ENCODE measurements at places on chromosomes 3 and 15.
A peak's percentile ranks its signal among the peaks of the same experiment; 100 is the strongest.

- DNase-seq: no peak
These were observed 5.4 kb upstream of the RFX7 start for GRCh38 chr15:56249092-56249491.

- no peak for DNase-seq
These were observed 98.8 kb downstream of the SEC22A start for GRCh38 chr3:123300583-123300982.

- DNase-seq: no peak
These were observed 208.9 kb downstream of the ROBO1 start for GRCh38 chr3:79558943-79559342.

DNA sequence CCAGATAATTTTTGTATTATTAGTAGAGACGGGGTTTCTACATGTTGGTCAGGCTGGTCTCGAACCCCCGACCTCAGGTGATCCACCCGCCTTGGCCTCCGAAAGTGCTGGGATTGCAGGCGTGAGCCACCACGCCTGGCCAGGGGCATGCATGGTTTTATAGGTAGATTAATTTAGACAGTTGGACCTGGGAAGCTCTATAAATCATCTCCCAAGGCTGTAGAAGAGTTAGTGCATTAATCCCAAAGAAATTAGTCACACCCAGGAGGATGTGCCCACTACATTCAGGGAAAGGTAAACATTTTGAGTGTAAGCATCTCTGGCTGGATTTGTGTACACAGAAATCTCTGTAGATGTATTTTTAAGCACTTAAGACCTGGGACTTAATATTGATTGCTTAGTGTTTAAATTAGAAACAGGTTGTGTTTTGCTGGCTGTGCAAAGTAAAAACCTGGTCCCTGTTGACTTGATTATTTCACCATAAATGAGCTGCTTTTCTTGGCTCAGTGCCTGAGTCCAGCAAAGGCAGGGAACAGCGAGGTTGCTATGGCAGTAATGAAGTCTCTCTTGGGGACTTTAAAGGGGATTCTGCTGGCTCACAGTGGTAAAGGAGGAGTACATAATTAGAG is 19.2 kb downstream of the EXOSC7 start:
- DNase-seq: no peak

DNA sequence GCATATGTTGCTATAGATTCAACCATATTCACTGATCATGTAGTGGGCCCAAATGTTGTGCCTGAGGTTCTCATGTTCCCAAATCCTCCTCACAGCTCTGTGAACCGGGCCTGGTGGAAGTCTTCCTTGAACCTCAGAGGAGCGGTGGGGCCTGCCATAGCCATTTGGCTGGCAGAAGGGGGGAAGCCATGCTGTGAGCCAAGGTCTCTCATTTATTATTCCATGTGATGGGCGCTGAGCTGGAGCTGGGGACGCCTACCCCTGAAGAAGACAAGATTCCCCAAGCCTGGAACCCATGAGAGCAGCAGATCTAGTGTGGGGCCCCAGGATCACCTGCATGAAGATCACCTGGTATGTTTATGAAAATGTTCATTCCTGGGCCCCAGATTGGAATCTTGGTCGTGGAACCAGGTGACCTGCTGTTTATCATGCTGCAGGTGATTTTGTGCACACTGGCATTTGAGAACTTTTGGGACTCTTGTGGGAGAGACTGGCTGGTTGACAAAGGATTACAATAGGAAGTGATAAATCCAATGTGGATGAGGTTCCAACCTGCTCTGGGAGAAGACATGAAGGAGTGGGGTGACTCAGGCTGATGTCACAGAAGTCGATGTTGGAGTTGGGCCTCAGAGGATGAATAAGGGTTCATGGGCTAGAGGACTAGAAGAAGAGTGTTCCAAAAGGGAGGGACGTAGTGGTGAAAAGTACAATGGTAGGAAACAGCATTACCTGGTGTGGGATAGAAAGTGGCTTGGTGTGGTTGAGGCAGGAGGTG is 102.1 kb downstream of the ASB7 start:
- DNase-seq: no peak

DNA sequence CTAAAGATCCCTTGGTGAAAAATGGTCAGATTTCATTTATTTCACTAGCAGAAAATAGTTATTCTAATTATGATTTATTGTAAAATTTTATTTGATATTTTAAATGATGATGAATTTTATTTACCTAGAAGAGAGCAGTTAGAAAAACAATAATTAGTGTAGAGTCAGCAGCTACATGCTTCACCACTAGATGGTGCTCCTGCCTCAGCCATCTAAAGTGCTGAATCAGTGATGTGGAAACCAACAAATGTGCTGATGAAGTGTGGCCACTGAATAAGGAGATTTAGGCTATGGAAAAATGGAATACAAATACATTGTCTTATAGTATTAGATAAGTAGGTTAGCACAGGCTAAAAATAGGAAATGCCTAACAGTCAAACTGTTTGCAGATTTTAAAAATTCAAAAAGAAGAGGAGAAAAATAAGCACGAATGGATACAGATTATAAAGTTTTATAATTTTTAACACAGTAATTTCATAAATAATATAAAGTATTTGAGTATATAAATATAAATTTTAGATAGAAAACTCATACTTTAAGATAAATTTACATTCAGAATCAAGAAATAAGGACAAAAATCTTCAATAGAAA is 109.8 kb downstream of the PPP2R3A start:
- DNase-seq: peak; percentile 17

GRCh38 chr3:87260270-87260669 is 16.1 kb downstream of the POU1F1 start:
- no peak for DNase-seq

- no peak for DNase-seq
These were observed 219.7 kb upstream of the SETMAR start for GRCh38 chr3:4083225-4084015.
